ENCODE measurements at places on chromosomes 3 and 15.

DNA sequence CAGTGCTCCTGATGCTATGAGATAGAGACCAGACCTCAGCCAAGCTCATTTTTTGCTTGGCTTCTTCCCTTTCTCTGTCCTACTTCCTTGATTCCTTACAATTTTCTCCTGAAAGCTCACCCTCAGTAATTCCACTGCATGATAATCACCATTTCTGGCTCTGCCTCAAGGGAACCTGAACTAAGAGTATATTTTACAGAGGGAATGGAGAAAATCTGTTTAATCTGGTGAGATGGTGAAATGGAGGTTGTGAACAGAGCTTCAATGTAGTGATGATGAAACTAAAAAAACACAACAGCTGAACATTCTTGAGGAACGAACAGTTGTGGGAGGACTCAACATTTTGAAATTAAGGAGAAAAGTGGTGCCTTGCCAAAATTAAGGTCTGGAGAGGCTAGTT lies 16.3 kb downstream of the HHLA2 start:
- H3K4me1 ChIP-seq, result no peaks in the 10 kb centered on the region
- no peak overlapping the region for H3K27ac ChIP-seq
- H3K27me3 ChIP-seq, result no peaks in the 10 kb centered on the region
- DNase-seq, result no peak
- H3K4me3 ChIP-seq, result no peak overlapping the region

- no peaks in the 10 kb centered on the region for H3K36me3 ChIP-seq
- no peak overlapping the region for H3K27ac ChIP-seq
- H3K4me3 ChIP-seq, result no peak overlapping the region
- no peak for DNase-seq
Measured at GRCh38 chr3:156957715-156958114, 131.6 kb downstream of the LEKR1 start.

DNA sequence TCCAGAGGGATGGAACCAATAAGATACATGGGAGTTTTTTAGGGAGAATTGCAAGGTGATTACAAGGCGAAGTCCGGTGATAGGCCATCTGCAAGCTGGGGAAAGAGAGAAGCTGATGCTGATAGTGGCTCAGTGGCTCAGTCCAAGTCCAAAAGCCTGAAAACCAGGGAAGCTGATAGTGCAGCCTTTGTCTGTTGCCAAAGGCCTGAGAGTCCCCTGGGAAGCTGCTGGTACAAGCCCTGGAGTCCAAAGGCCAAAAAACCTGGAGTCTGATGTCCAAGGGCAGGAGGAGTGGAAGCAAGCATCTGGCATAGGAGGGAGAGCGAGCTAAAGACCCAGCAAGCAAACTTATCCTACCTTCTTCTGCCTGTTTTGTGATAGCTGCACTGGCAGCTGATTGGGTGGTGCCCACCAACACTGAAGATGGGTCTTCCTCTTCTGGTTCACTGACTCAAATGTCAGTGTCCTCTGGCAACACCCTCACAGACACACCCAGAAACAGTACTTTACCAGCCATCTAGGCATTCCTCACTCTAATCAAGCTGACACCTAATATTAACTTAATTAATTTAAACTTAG lies 16.7 kb downstream of the TFG start:
- no peaks in the 10 kb centered on the region for H3K27me3 ChIP-seq
- peaks cover 2% of the 10 kb centered on the region for H3K36me3 ChIP-seq
- no peak for DNase-seq
- no peak overlapping the region for H3K4me3 ChIP-seq
- no peak overlapping the region for H3K27ac ChIP-seq

DNA sequence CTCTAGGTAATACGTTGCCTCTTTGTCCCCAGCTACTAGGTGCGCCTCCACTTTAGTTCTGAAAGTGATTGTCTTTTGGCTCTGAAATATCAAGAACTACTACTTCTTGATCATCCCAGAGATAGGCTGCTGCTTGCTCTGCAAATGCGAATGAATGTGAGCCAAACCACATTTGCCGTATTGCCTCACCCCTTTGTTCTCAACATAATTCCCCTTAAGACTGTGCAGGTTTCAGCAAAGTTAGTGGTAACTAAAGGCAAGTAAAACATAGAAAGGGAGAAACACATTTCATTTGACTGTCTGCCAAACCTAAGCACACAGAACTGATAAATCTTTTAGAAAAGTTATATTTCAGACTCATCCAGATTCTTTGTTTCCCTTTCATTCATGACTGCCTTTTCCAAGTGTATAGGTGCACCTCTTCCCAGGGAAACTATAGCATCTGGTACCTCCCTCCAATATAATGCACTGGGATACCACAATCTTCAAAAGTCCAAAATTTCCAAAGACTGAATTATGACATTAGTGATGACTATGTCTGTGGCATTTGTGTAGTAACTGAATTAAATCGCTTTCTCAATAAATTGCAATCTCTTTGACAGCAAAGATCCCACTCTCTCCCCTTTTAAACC lies 720.6 kb upstream of the CBLB start:
- H3K27ac ChIP-seq, result no peak overlapping the region
- no peak overlapping the region for H3K4me3 ChIP-seq
- no peaks in the 10 kb centered on the region for H3K36me3 ChIP-seq
- H3K27me3 ChIP-seq, result no peaks in the 10 kb centered on the region

- no peaks in the 10 kb centered on the region for H3K36me3 ChIP-seq
- H3K4me3 ChIP-seq, result no peak overlapping the region
- H3K4me1 ChIP-seq, result peaks cover 20% of the 10 kb centered on the region
- peak overlapping the region; percentile 64 for H3K27ac ChIP-seq
- no peak for DNase-seq
Measured at GRCh38 chr3:120469440-120469839, 18.6 kb upstream of the FSTL1 start.

- H3K4me3 ChIP-seq, result peak overlapping the region; percentile 22
- no peaks in the 10 kb centered on the region for H3K27me3 ChIP-seq
- H3K27ac ChIP-seq, result no peak overlapping the region
- DNase-seq, result no peak
- no peaks in the 10 kb centered on the region for H3K36me3 ChIP-seq
Measured at GRCh38 chr3:132843851-132844553, 121.8 kb upstream of the NPHP3 start.

DNA sequence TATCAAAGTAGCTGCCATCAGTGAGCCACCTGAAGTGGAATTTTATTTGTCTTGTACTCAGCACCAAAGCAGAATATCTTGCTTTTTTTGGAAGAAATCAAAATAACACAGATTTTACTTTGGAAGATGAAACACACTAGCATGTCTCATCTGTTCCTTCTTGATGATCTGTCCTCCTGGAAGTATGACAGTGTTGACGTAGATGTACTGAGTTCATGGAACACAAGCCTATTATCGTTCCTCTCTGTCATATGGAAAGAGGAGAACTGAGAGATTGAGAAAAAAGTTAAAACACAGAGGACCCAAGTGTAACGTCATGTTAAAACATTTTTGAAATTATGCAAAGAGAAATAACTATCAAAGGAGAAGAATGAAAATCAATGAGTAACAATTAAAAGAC lies 340.2 kb downstream of the ROBO2 start:
- no peak overlapping the region for H3K27ac ChIP-seq
- H3K36me3 ChIP-seq, result no peaks in the 10 kb centered on the region
- no peaks in the 10 kb centered on the region for H3K4me1 ChIP-seq
- H3K4me3 ChIP-seq, result no peak overlapping the region
- no peak for DNase-seq

DNA sequence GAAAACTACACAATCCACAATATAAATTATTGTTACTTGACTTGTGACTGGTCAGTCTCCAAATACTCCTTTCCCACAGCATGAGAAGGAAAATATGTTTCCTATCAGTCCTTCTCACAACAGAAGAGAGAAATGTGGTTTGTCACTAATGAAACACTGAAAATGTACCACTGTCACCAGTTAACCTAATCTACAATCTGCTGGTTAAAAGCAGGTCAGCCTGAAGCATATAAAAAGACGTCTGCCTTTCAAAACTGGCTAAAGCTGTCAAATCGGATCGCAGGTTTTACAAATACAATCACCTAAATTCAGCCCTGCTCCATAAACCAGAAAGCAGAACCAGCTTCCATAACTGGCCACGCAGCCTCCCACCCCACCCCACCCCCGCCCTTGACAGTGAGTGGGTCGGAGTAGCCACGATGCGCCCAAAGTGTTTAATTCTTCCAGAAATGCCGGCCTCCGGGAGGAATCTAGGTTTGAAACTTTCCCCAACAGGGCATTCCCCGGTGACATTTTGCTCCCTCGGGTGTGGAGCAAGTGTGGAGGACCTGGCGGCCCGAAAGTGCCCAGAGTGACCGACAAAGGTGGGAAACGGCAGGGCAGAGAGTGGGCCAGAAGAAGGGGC lies 682 bp downstream of the ETFA start:
- H3K36me3 ChIP-seq, result no peaks in the 10 kb centered on the region
- H3K27me3 ChIP-seq, result no peaks in the 10 kb centered on the region
- peak overlapping the region; percentile 55 for H3K27ac ChIP-seq
- DNase-seq, result no peak
- peak overlapping the region; percentile 89 for H3K4me3 ChIP-seq
- H3K4me1 ChIP-seq, result peaks cover 3% of the 10 kb centered on the region

DNA sequence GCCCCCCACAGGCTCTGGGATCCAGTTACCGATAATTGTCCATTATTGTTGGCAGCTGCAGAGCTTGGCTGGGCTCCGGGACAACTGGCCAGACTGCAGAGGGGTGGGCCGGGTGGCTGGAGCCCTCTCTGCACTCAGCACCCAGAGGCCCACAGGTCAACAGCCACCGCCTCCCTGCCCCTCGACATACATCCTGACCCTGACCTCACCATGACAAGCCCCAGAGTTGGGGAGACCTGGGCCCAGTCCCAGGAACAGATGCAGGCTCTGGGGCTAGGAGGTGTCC lies 22.4 kb downstream of the PTH1R start:
- no peaks in the 10 kb centered on the region for H3K36me3 ChIP-seq
- no peak for DNase-seq
- H3K4me3 ChIP-seq, result no peak overlapping the region
- H3K4me1 ChIP-seq, result no peaks in the 10 kb centered on the region
- H3K27ac ChIP-seq, result no peak overlapping the region
- peaks cover 24% of the 10 kb centered on the region for H3K27me3 ChIP-seq

GRCh38 chr3:52920841-52921240 lies 23.5 kb upstream of the STIMATE start:
- no peaks in the 10 kb centered on the region for H3K4me1 ChIP-seq
- no peak for DNase-seq
- H3K36me3 ChIP-seq, result peaks cover 14% of the 10 kb centered on the region
- no peak overlapping the region for H3K4me3 ChIP-seq
- H3K27ac ChIP-seq, result no peak overlapping the region
- no peaks in the 10 kb centered on the region for H3K27me3 ChIP-seq

GRCh38 chr3:183381179-183381578 lies 47.2 kb downstream of the MCF2L2 start:
- no peak overlapping the region for H3K4me3 ChIP-seq
- no peak for DNase-seq

GRCh38 chr15:88448991-88449461 lies 18.2 kb downstream of the MRPL46 start:
- H3K4me1 ChIP-seq, result no peaks in the 10 kb centered on the region
- H3K36me3 ChIP-seq, result no peaks in the 10 kb centered on the region
- no peak overlapping the region for H3K4me3 ChIP-seq
- H3K27ac ChIP-seq, result no peak overlapping the region

DNA sequence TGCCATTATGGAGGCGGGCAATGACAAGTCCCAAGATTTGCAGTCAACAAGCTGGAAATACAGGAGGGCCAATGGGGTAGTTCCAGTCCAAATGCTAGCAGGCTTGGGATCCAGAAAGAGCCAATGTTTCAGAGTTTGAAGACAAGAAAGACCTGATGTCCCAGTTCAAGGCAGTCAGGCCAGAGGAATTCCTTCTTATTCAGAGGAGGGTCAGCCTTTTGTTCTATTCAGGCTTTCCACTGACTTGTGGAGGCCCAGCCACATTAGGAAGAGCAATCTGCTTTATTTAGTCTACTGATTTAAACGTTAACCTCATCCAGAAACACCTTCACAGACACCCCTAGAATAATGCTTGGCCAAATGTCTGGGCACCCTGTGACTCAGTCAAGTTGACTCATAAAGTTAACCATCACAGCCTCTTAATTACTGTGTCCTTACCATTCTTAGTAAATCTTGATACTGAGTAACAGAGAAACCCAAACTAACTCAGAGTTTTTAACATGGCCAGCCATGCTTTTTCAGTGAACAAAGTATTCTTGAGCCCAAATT lies 50.9 kb upstream of the NPHP3 start:
- H3K4me3 ChIP-seq, result no peak overlapping the region
- H3K27me3 ChIP-seq, result no peaks in the 10 kb centered on the region

GRCh38 chr15:86135041-86135440 lies 55.4 kb downstream of the AGBL1 start:
- no peak for DNase-seq
- H3K27me3 ChIP-seq, result no peaks in the 10 kb centered on the region
- no peaks in the 10 kb centered on the region for H3K36me3 ChIP-seq
- H3K4me3 ChIP-seq, result no peak overlapping the region

DNA sequence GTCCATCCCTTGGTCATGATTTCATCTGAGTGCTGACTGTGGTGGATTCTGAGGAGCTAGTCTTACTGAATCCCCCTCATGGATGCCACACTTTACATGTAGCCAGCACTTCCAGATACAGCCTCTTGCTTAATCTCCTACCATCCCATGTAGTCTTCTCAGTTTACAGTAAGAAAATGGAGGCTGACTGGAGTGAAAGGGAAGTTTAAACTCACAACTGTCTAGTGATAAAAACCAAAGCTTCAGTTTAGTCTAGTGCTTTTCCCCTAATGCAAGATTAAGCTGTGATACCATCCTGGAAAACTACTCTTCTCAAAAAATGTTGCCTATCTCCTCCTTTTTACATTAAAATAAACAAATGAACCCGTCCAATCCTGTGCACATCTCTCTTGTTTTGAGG lies 146.8 kb upstream of the HES1 start:
- H3K27me3 ChIP-seq, result no peaks in the 10 kb centered on the region
- H3K4me1 ChIP-seq, result no peaks in the 10 kb centered on the region
- H3K36me3 ChIP-seq, result no peaks in the 10 kb centered on the region
- H3K27ac ChIP-seq, result no peak overlapping the region
- no peak overlapping the region for H3K4me3 ChIP-seq

DNA sequence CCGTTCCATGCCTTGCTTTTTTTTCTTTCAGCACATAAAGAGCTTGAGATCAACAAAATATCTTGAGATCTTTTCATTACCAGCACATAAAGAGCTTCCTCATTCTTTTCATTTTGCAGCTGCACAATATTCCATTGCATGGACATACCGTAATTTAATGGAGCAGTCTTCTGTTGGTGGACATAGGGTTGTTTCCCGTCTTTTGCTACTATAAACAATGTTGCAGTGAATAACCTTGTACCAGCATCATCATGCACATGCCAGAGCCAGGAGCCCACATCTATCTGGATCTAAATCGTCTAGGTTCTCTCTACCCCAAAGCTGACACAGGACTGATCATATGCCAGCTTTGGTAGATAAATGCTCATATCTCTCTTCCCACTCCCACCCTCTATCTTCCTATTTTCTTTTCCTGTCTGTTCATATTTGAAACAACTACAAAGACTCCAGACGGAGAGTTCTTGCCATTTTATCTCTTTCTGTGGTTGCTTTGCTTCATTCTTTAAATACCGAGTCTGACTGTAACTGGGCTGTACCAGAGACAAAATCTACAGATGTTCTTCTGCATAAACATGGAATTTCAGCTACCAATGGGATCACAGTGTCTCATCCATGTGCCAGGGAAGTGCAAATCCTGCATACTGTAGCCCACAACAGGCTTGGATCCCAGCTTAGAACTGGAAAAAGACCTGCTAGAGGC lies 47.1 kb upstream of the AKAP13 start:
- H3K27me3 ChIP-seq, result no peaks in the 10 kb centered on the region
- H3K4me3 ChIP-seq, result no peak overlapping the region
- no peak overlapping the region for H3K27ac ChIP-seq
- peaks cover 6% of the 10 kb centered on the region for H3K4me1 ChIP-seq
- DNase-seq, result no peak
- H3K36me3 ChIP-seq, result no peaks in the 10 kb centered on the region

GRCh38 chr3:156252656-156253055 lies 132.3 kb downstream of the KCNAB1 start:
- H3K27me3 ChIP-seq, result no peaks in the 10 kb centered on the region
- H3K27ac ChIP-seq, result no peak overlapping the region
- no peak overlapping the region for H3K4me3 ChIP-seq
- no peaks in the 10 kb centered on the region for H3K4me1 ChIP-seq
- DNase-seq, result no peak
- H3K36me3 ChIP-seq, result no peaks in the 10 kb centered on the region
